ENCODE measurements at places on chromosomes 2 and 18.

GRCh38 chr2:138028538-138028937, 64.3 kb downstream of the HNMT start:
- no peak for DNase-seq

DNA sequence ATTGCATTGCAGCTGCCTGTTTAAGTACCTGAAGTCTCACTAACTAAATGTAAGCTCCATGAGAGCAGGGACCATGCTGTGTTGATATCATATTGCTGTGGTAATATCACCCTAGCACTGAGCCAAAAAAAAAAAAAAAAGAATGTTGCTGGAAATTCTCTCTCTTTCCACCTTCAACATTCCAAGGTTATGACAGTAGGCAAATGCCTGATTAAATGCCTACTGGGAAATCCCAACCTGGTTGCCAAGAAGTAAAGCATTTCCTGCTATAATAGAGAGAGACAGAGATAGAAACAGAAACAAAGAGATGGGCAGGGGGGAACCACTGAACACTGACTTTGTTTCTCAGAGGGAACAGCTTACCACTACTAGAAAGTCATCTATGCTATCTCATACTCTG, 1604.2 kb downstream of the LRP1B start:
- DNase-seq: no peak

GRCh38 chr2:168851674-168852320, 38.4 kb downstream of the SPC25 start:
- DNase-seq: no peak

DNA sequence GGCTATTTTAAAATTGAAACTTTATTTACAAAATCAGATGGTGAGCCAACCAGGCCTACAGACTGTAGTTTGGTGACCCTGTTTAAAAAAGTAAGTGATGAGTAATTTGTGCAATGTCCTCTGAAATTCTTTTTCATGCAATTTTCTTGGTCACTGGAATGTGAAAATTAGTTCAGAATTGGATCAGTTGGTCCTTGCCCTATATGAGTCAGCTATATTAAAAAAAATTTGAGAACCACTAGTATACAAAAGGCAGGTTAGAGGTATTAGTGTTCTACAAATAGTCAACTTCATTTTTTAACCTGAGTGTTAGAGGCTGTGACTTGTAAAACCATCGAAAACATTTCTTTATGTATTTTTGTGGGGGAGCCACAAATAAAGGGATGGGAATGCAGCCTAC, 91.1 kb upstream of the NXPH2 start:
- DNase-seq: no peak

GRCh38 chr18:65423776-65424175, 327.0 kb upstream of the CDH7 start:
- DNase-seq: no peak

DNA sequence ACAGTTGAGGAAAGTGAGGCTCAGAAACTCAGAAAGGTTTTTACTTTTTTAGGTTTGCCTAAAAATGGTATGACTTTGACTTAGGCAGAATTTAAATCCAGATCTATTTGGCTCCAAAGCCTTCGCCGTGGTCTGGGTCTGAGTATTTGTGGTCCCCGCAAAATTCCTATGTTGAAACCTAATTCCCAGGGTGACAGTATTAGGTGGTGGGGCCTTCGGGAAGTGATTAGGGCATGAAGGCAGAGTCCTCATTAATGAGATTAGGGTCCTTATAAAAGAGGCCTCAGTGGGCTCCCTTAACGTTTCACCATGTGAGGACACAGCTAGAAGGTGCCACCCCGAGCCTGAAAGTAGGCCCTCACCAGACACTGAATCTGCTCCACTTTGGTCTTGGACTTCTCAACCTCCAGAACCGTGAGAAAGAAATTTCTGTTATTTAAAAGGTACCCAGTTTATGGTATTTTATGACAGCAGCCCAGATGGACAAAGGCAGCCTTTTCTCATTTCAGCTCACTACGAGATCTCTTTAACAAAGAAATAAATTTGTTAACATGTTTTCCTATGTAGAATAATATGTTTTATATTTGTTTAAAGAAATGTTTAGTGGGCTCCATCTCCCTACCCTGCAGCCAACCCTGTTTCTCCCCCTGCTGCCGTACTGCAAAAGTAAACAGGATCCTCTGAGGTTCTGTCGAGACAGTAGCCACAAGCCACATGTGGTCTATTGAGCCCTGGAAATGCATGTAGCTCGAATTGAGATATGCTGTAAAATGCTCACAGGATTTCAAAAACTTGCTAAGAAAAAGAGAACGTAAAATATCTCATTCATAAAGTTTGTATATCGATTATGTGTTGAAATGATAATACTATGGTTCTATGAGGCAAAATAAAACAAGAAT, 80.6 kb downstream of the MOGAT1 start:
- no peak for DNase-seq

DNA sequence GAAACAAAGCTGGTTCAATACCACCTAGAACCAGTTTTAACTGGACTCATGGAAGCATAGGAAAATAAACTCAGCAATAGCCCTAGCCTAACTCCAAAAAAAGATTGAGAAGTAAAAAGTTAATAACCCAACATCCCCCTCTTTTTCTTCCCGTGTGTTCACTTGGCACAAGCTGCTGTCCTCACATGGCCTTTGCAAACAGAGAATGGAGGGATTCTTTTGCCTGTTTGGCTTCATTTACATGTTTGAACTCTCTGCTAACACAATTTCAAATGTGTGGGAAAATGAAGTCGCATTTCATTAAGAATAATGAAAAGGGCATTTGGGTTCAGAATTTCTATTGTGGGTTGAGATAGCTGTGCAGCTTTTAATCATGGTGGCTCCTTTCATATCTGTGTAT, 589.2 kb upstream of the LRRTM1 start:
- DNase-seq: no peak

DNA sequence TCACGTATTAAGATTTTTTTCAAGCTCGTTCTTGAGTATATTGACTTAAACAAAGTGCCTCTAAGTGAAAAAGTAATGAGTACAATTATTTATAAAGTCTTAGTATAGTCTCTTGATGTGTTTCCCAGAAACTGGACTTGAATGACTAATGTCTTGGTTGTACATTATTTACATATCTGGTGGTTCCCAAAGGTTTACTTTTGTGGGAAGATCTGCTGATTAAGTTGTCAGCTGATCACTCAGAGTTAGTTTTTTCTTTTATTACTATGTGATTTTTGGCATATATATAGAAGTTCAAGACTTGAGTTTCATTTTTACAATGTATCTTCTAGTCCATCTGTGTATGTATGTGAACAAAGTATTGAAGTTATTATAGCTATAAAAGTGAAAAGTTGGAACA, 29.5 kb downstream of the RNF144A start:
- no peak for DNase-seq

GRCh38 chr2:97931118-97931857, 64.5 kb downstream of the TMEM131 start:
- DNase-seq: no peak

DNA sequence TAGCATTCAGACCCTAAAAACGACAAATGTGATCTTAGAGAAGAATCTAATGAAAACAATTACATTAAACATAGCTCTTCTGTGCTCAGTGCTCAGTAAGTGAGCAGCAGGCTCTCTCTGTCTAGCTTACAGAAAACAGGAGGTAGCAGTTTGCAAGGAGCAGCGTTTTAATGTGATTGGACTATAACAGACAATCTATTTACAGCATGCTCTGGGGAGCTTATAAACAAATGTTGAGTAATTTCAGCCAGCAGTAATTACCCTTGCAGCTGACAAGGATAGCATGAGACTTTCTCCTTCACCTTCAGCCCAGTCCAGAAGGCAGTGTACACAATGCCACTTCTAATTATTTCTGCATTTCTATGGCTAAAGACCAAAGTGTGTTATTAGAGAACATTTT, 270.4 kb downstream of the FIGN start:
- DNase-seq: no peak
